IPS DF 6.9 (cell line): ENCODE measurements at places on chromosomes 12 and 14.

GRCh38 chr14:79571366-79571765, 639.9 kb downstream of the DIO2 start:
- no peak for DNase-seq

- no peak for DNase-seq
Measured at GRCh38 chr14:62084020-62084419, 321.8 kb downstream of the SNAPC1 start.

GRCh38 chr12:116749884-116750283, 11.8 kb downstream of the RNFT2 start:
- no peak for DNase-seq

GRCh38 chr12:130791629-130792028, 47.4 kb downstream of the STX2 start:
- DNase-seq = no peak

DNA sequence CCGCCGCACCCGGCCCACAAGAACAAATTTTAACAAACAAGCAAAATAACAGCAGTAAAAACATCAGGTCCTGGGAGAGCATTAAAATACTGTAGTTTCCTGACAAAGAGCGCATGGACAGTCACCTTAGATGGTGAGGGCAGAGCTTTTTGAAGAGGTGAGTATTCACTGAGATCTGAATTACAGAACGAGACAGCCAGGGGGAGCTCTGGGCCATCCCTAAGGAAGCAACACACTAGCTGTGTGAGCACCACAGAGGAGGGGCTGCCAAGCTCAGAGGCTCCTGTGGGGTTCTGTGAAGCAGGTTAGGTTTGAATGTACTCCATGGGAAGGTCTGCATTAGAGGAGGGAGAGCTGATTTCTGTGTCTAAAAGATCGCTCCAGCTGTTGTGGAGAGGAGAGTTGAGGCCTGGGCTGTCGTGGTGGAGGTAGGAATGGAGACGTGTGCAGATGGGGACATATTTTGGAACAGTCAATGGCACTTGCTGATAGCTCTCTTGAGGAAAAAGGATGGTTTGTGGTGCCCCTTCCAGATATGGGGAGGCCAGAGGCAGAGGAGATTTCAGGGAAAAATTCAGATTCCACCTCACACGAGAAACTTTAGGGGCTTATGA, 72.9 kb downstream of the TRAFD1 start:
- peak; percentile 60 for DNase-seq

DNA sequence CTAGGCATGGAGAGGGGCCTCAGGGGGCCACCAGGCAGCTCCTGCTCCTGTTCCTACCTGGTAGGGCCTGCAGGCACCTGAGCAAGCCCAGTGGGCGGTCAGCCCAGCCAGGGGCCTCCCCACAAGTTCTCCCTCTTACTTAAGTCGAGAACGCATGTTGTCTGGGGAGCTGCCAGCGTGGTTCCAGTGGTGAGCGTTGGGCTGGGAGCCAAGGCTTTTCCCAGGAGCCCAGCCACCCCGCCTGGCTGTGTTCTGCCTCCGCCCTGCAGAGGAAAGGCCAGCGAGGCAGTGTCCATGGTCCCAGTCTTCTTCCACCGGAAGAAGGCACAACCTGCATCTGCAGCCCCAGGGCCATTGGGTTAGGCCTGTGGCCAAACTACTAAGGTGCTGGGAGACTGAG, 1.4 kb downstream of the C14orf180 start:
- no peak for DNase-seq

DNA sequence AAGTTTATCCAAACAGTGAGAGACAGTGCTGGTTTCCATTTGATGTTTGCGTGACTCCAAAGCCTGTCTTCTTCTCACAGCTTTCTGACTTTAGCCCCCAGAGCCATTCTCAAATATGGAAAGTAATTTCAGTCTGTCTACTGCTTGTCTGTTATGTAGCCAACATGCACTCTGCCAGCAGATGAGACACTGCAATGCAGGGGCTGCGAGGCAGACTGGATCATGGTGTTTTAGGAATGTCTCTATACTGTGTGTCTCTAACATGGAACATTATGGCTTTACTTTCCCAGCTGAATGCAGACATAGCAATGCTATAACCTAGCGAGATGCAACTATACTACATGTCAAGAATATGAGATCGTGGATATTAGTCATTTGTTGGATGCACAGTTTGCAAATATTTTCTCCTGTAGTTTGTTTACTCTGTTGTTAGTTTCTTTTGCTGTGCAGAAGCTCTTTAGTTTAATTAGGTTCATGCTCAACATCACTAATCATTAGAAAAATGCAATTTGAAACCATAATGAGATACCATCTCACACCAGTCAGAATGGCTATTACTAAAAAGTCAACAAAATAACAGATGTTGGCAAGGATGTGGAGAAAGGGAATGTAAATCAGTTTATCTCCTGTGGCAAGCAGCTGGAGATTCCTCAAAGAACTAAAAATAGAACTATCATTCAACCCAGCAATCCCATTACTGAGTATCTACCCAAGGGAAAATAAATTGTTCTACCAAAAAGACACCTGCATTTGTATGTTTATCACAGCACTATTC, 235.8 kb upstream of the TMTC1 start:
- DNase-seq = no peak

- DNase-seq = no peak
Measured at GRCh38 chr14:33747749-33748148, 203.1 kb downstream of the EGLN3 start.

- no peak for DNase-seq
Measured at GRCh38 chr12:131613678-131614077, 97.2 kb upstream of the SFSWAP start.

GRCh38 chr14:96501217-96501739, 904 bp upstream of the PAPOLA start:
- no peak for DNase-seq

DNA sequence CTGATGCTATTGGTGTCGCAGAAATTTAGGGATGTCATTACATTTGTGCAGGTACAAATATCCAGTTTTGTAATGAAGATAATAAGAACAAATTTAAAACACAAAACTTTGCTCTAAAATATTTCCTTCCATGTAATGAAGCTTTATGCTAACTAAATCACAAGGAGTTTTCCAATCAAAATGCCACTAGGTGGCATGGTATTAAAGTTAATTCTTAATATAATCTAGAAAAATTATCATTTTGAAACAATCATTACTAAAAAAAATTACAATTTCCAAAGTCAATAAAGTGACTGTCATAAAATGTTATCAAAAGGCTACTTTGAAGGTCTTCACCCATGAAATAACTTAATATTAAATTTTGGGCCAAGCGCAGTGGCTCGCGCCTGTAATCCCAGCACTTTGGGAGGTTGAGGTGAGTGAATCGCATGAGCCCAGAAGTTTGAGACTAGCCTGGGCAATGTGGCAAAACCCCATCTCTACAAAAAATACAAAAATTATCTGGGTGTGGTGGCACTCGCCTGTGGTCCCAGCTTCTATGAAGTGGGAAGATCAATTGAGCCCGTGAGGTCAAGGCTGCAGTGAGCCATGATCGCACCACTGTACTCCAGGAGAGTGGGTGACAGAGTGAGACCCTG, 77.4 kb downstream of the KIF21A start:
- DNase-seq = no peak

DNA sequence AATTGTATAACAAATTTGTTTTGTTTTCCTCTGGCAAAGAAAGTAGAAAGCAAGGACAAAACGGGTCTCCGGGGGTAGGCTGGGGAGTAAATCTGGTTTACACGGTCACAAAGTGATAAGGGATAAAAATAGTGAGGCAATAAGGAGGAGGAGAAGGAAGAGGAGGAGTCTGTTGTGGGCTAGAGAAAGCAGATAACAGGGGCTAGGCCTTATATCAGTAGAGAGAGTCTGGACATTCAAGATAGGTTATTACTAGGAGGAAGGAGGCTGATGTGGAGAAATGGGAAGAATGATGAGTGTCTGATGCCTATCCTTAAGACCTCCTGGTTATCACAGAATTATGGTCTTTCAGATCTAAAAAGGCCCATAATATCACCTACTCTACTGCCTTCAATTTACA, 83.2 kb upstream of the SSTR1 start:
- DNase-seq = no peak

DNA sequence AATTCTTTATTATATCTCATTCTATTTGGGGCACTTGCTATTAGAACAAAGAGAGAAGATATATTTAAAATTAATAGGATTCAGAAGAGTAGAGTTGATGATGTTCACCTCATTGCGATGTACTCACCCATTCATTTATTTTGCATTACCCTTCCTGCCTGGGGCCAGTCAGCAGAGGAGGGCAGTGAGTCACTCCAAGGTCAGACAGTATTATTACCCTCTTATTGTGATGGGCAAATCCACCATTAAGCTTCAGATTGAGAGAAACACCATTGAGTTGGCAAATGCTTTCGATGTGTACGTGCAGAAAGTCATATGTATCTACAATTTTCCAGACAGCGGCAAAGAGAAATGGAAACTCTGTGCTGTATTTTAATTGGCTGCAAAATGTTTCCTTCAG, 134.2 kb downstream of the BICD1 start:
- no peak for DNase-seq

- no peak for DNase-seq
Measured at GRCh38 chr14:73744874-73745529, 30.8 kb upstream of the PNMA1 start.

GRCh38 chr14:32068708-32069107, 8.4 kb upstream of the ARHGAP5 start:
- no peak for DNase-seq

DNA sequence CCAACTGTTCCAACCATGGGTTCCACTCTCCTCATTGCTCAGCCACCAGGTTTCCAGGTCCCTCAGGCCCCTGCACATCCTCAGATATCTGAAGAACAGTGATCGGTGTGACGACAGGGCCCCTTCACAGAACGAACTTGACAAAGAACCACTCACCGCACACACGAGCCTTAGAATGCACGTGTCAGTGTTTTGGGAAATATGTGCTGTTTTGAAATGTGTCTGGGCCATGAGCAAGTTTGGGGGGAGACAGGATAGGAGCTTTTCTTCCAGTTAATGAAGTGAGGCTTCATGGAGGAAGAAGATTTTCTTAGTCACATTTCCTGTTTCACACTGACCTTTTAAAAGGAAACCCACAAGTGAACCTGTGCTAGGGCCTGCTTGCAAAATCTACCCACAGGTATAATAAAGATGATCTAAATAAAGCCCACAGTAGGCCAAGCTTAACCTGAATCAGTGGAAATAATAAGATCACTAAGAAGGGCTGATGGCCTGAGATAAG, 58.6 kb downstream of the ZFP36L1 start:
- no peak for DNase-seq

- DNase-seq = no peak
Measured at GRCh38 chr14:21527318-21527679, 1.2 kb upstream of the SALL2 start.

DNA sequence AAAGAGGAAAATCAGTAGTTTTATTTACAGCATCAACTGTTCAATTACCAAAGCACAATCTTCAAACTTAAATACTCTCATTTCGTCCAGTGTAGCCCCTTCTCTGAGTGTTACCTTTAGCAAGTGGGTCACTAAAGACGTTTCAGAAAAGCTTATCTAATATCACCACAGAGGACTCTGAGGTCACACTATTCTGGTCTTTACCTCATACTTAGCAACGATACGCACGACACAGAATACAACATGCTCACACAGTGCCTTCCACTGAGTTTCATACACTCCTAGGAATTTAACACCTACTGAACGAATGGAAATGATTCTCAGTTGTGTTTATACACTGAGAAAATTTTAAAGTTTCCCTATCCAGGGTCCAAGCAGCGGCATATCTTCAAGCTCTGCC, 2.0 kb downstream of the SYT10 start:
- DNase-seq = no peak

- no peak for DNase-seq
Measured at GRCh38 chr12:6198556-6198955, 1.6 kb upstream of the CD9 start.

DNA sequence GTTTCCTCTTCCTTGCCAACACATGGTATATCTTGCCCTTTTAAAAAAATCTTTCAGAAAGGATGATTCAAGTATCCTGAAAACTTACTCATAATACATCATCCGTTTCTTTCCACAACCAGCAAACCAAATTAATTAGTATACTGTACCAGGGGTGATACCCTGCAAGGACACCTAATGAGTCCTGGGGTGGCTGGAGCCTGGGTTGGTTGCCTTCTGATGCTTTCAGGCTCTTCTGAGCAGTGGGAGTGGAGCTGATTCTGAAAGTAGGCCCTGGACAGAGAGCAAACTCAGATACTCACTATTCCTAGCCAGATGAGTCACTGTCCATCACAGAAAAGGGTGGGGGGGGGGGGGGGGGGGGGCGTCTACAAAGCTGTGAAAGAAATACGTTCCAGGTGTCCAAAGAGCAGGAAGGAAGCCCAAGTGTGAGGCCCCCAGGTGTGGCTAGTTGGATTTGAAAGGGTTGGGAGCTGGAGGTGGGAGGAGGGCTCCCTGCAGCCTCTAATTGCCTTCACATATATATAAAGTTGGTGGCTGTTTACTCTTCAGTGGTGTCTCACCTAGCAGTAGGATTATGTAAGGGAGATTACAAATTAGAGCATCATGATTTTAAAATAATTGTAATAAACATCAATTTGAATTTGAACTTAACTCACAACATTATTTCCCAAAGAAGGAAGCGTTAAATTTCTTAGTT, 36.5 kb downstream of the FBXO33 start:
- no peak for DNase-seq

GRCh38 chr12:5043589-5044419, at the start of gene KCNA5:
TSS of gene KCNA5 (plus strand) at chr12:5043879. CDS start at chr12:5044148, 269 bp downstream.
- DNase-seq = no peak

DNA sequence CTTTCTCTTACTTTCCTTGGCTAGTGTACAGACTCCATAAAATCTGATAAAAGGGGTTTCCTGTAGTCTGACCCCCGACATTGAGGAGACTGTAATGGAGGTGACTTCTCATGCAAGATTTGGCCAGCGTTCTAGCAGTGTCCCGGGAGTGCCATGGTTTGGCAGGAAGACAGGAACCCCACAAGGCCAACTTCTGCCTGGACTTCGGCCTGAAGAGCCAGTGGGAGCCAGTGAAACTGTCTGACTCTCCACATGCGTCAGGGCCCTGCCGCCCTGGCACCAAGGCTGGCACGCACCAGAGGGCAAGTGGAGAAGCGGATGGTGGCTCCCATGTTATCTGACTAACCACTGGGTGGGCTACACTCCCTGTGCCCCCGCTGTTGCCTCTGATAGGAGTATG, 70.5 kb downstream of the TMEM260 start:
- no peak for DNase-seq

- no peak for DNase-seq
Measured at GRCh38 chr14:65290830-65291229, 121.7 kb upstream of the FUT8 start.

- DNase-seq = no peak
Measured at GRCh38 chr14:32457213-32457920, 128.3 kb downstream of the AKAP6 start.

DNA sequence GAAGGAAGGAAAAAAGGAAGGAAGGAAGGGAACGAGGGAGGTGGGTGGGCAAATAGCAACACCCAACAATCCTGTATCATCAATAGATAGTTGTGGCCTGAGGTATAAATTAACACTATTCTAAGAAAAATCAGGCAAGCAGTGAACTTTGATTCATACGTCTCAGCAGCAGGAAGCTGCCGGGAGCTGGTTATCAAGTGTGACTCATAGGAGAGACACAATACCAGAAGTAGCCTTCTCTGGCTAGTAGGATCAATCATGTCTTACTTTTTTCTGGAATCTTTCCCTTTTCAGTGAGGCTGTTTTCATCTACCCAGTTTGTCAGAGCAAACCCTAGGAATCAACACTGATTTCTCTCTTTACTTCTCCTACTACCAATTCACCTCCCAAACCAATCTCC, 780.5 kb downstream of the NRXN3 start:
- no peak for DNase-seq
